MCF 10A (cell line): ENCODE measurements at places on chromosomes 7 and 10.

- H3K27ac ChIP-seq: no peak overlapping the region
- DNase-seq: no peak
- H3K4me3 ChIP-seq: peak overlapping the region; percentile 82
- no peaks in the 10 kb centered on the region for H3K27me3 ChIP-seq
- H3K4me1 ChIP-seq: no peaks in the 10 kb centered on the region
These were observed 1.1 kb upstream of the ICA1 start for GRCh38 chr7:8263048-8263447.

DNA sequence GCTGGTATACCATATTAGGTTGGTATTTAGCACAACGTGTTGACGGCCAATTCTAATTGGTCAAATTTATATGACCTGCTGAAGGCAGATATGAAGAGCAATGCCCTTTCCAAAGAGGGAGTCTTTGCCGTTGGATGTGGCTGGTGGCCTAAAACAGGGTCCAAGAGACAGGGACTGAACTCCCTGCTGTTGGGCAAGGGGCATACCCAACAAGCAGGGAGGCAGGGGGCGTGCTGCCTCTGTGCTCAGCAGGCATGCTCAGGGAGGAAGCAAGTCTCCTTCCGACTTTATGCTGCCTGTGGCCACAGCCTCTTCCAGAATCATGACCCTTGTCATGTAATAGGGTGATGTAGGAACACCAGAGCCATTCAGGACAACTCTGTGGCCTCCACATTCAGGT, 167.7 kb upstream of the NPVF start:
- no peak overlapping the region for H3K27ac ChIP-seq
- no peaks in the 10 kb centered on the region for H3K36me3 ChIP-seq
- DNase-seq: no peak
- H3K4me3 ChIP-seq: no peak overlapping the region
- H3K4me1 ChIP-seq: no peaks in the 10 kb centered on the region

- H3K4me3 ChIP-seq: no peak overlapping the region
- no peaks in the 10 kb centered on the region for H3K36me3 ChIP-seq
- no peak for DNase-seq
- H3K4me1 ChIP-seq: peaks cover 10% of the 10 kb centered on the region
These were observed 130.2 kb upstream of the CTTNBP2 start for GRCh38 chr7:118003476-118003875.

GRCh38 chr10:101355072-101355706, 1.2 kb downstream of the BTRC start:
- no peak for DNase-seq
- peaks cover 7% of the 10 kb centered on the region for H3K36me3 ChIP-seq
- H3K27ac ChIP-seq: peak overlapping the region; percentile 91
- peak overlapping the region; percentile 86 for H3K4me3 ChIP-seq
- peaks cover 21% of the 10 kb centered on the region for H3K4me1 ChIP-seq

DNA sequence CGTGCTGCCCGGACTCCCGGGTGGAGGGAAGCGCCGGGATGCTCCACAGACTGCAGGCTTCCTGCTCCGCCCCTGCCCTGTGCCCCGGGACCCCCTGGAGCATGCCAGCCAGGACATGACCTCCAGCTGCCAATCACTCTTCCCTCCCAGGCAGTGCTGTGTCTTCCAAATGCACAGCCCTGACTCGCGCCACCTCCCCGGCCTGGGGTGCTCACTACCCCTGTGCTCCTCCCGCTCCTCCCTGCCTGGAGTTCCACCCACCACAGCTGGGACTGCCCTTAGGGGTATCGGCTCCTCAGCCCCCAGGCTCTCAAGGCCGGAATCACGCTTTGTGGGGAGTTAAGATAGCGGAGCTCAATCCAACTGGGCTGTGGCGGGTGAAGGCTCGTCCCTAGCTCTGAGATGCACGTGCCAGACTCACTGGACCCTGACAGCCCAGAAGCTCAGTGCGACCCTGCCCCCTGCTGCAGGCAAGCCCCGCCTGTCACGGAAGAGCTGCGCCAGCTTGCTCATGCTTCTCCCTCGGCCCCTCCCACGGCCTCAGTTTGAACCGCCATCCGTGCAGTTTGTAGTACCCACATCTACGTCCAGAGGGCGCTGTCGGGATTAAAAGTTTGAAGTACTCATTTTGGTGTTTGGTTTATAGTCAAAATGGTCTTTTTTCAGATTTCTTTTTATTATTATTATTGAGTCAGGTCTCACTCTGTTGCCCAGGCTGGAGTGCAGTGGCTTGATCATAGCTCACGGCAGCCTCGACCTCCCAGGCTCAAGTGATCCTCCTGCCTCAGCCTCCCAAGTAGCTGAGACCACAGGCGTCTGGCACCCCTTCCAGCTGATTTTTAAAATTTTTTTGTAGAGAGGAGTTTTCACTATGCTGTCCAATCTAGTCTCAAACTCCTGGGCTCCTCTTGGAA, 142.5 kb upstream of the TCERG1L start:
- DNase-seq: no peak
- no peaks in the 10 kb centered on the region for H3K36me3 ChIP-seq

- no peaks in the 10 kb centered on the region for H3K27me3 ChIP-seq
These were observed 809.5 kb downstream of the GRID1 start for GRCh38 chr10:85557077-85557476.

DNA sequence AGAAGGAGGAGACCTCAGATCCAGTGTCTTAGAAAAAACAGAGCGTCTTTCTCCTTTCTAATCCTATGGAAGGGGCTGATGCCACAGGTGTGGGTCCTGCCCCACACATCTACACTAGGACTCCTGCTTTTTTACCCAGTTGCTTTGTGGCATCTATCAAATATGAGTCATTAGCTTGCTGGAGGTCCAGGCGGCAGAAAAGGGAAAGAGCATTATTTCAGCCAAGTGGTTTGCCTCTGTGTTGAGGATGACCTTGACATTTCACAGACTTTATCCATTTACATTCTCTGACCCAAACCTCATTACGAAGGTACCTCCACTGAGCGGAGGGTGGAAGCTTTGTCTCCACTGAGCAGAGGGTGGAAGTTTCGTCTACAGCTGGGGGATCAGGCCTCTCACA, 308.4 kb upstream of the KLF6 start:
- no peak overlapping the region for H3K27ac ChIP-seq
- H3K4me3 ChIP-seq: no peak overlapping the region
- no peaks in the 10 kb centered on the region for H3K4me1 ChIP-seq
- no peaks in the 10 kb centered on the region for H3K27me3 ChIP-seq

DNA sequence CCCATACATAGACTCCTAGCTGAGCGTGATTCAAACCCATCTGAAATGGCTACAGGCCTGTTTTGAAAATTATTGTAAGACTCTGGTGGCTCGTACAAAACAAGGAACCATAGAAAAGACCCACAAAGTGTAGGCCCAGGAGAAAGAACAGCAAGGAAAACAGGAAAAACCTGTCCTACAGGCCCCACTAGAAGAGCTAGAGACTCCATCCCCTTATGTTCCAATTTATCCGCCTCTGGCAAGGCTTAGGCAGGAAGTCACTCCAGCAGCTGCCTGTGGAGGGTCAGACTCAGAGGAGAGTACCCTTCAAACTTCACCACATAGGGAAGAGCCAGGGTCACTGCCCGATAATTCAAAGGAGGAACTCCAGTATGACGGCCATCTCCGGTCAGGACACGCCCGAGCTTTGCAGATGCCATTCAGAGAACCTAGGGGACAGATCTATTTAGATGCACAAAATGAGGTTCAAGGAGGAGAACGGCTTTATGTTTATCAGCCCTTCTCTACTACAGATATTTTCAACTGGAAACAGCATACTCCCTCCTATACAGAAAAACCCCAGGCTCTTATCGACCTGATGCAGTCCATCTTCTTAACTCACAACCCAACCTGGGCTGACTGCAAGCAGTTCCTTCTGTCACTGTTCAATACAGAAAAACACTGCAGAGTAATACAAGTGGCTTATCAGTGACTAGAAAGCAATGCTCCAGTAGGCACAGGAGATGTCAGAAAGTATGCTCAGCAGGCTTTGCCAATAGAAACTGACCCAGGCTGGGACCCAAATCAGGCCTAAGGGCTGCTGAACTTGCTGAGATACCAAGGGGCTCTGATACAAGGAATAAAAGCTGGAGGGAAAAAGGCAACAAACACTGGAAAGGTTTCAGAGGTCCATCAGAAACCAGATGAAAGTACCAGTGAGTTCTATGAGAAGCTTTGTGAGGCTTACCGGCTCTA, 8.6 kb upstream of the ZNF33B start:
- H3K4me3 ChIP-seq: no peak overlapping the region
- H3K27ac ChIP-seq: no peak overlapping the region
- peaks cover 5% of the 10 kb centered on the region for H3K4me1 ChIP-seq
- H3K27me3 ChIP-seq: no peaks in the 10 kb centered on the region
- no peaks in the 10 kb centered on the region for H3K36me3 ChIP-seq

DNA sequence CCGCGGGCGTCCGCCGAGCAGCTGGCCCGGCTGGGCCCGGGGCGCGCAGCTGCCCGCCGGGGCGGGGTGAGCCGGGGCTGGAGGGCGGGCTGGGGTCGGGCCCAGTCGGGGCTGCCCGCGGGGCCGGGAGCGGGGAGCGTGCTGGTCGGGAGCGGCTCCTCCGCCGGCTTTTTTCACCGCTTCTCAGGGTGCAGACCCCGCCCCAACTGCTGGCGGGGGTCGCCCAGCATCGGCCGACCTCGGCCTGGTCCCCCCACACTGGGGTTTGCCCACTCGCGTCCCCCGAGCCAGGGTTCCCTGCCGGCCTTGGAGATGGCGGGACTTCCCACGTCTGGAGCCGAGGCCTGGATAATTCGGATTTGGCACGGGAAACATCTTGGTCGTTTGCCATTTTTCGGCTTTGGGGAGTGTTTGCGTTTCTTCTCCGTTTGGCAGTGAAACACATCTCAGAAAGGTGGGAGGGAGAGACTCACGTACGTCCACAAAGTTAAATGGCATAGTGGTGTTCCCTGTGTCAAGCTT, 432 bp downstream of the TMEM248 start:
- no peaks in the 10 kb centered on the region for H3K27me3 ChIP-seq
- H3K36me3 ChIP-seq: peaks cover 25% of the 10 kb centered on the region
- peak overlapping the region; percentile 66 for H3K27ac ChIP-seq
- DNase-seq: peak; percentile 49
- H3K4me3 ChIP-seq: peak overlapping the region; percentile 85

- H3K36me3 ChIP-seq: no peaks in the 10 kb centered on the region
- H3K27ac ChIP-seq: no peak overlapping the region
- DNase-seq: no peak
These were observed 8.3 kb upstream of the ASZ1 start for GRCh38 chr7:117435475-117436043.

GRCh38 chr7:65307651-65308299, 65.9 kb upstream of the ZNF92 start:
- no peaks in the 10 kb centered on the region for H3K36me3 ChIP-seq
- H3K27me3 ChIP-seq: no peaks in the 10 kb centered on the region
- H3K4me3 ChIP-seq: no peak overlapping the region

GRCh38 chr7:144826208-144826607, 9.6 kb downstream of the TPK1 start:
- no peak for DNase-seq
- no peaks in the 10 kb centered on the region for H3K36me3 ChIP-seq
- H3K27ac ChIP-seq: no peak overlapping the region
- H3K27me3 ChIP-seq: no peaks in the 10 kb centered on the region
- no peak overlapping the region for H3K4me3 ChIP-seq

- H3K27ac ChIP-seq: peak overlapping the region; percentile 78
- H3K27me3 ChIP-seq: no peaks in the 10 kb centered on the region
- no peaks in the 10 kb centered on the region for H3K36me3 ChIP-seq
- H3K4me3 ChIP-seq: no peak overlapping the region
- no peak for DNase-seq
These were observed 53.0 kb upstream of the AGR3 start for GRCh38 chr7:16934722-16935340.

DNA sequence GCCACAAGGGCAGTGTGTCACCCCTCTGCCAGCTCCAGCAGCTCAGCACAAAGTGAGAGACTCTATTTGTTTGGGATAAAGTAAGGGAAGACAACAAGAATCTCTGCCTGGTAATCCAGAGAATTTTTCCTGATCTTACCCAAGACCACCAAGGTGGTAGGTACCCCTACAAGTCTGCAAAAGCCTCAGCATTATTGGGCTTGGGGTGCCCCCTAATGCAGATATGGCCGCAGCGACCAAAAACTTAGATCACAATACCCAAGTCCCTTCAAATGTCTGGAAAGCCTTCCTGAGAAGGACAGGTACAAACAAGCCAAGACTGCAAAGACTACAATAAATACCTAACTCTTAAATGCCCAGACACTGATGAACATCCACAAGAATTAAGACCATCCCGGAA, 22.4 kb upstream of the CUL1 start:
- H3K27me3 ChIP-seq: peaks cover 33% of the 10 kb centered on the region
- no peaks in the 10 kb centered on the region for H3K4me1 ChIP-seq
- no peak overlapping the region for H3K27ac ChIP-seq
- H3K36me3 ChIP-seq: no peaks in the 10 kb centered on the region
- DNase-seq: no peak

- H3K36me3 ChIP-seq: peaks cover 100% of the 10 kb centered on the region
- H3K4me1 ChIP-seq: no peaks in the 10 kb centered on the region
- H3K4me3 ChIP-seq: no peak overlapping the region
- DNase-seq: peak; percentile 51
- H3K27me3 ChIP-seq: no peaks in the 10 kb centered on the region
These were observed 47.6 kb downstream of the ZRANB1 start for GRCh38 chr10:124989526-124989925.

- peaks cover 36% of the 10 kb centered on the region for H3K27me3 ChIP-seq
- no peak overlapping the region for H3K27ac ChIP-seq
- H3K36me3 ChIP-seq: no peaks in the 10 kb centered on the region
- no peak for DNase-seq
- H3K4me3 ChIP-seq: no peak overlapping the region
- H3K4me1 ChIP-seq: no peaks in the 10 kb centered on the region
These were observed 25.2 kb downstream of the SFTPD start for GRCh38 chr10:79923669-79924068.

- peak; percentile 38 for DNase-seq
- no peak overlapping the region for H3K27ac ChIP-seq
- H3K4me1 ChIP-seq: peaks cover 15% of the 10 kb centered on the region
- H3K27me3 ChIP-seq: no peaks in the 10 kb centered on the region
- H3K36me3 ChIP-seq: no peaks in the 10 kb centered on the region
- H3K4me3 ChIP-seq: no peak overlapping the region
These were observed 348.8 kb downstream of the SDK1 start for GRCh38 chr7:3649678-3650440.

DNA sequence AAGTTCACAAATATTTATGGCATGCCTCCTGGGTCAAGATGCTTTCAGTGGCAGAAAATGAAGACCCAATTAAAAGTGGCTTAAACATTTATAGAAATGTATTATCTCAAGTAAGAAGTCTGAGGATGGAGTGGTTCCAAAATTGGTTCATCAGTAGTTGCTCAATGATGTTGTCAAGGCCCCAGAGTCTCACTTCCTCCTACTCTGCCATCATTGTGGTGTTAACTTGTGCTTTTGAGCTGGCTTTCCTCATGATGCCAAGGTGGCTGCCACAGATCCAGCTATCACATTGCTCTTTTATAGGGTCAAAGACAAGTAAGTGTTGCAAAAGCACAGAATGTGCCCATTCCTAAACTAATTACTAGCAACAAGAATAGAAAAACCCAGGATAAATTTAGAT, 404.6 kb upstream of the NRP1 start:
- no peak for DNase-seq
- no peaks in the 10 kb centered on the region for H3K36me3 ChIP-seq
- H3K4me1 ChIP-seq: peaks cover 8% of the 10 kb centered on the region
- no peak overlapping the region for H3K27ac ChIP-seq
- H3K27me3 ChIP-seq: no peaks in the 10 kb centered on the region
